Myometrial cell (primary cell): ENCODE measurements at places on chromosomes 4 and X. TPM values are rescaled to one million over a fixed set of nuclear protein-coding genes. Genes with fewer than 3 reads are reported as not detected.

TRMT44 gene
- total RNA-seq, result 11.5 and 25.1 TPM in 2 replicates

ODAPH gene
- total RNA-seq, result not detected in 2 replicates

HSFX4 gene
- total RNA-seq, result not detected in 2 replicates

NAP1L2 gene
- total RNA-seq, result 3.5 and 6.3 TPM in 2 replicates

TBX22 gene
- not detected in 2 replicates for total RNA-seq

CTAG1B gene
- not detected in 2 replicates for total RNA-seq

IL2RG gene
- total RNA-seq, result not detected in 2 replicates

FAM53A gene
- total RNA-seq, result 2.3 and 5.5 TPM in 2 replicates

TGIF2LX gene
- total RNA-seq, result not detected in 2 replicates

CDKL2 gene
- total RNA-seq, result 0.86 and 0.89 TPM in 2 replicates

CXCL11 gene
- total RNA-seq, result not detected in 2 replicates

NEUROG2 gene
- total RNA-seq, result not detected in 2 replicates

VAMP7 gene
- total RNA-seq, result 49.6 and 52.8 TPM in 2 replicates

TMEM47 gene
- total RNA-seq, result 18.3 and 20.2 TPM in 2 replicates

NHSL2 gene
- 2.8 and 2.9 TPM in 2 replicates for total RNA-seq

SSX3 gene
- total RNA-seq, result not detected in 2 replicates

TRIM2 gene
- 23.1 and 30.1 TPM in 2 replicates for total RNA-seq
